Inflammatory macrophage (primary cell): ENCODE measurements at places on chromosomes 2 and 18.

DNA sequence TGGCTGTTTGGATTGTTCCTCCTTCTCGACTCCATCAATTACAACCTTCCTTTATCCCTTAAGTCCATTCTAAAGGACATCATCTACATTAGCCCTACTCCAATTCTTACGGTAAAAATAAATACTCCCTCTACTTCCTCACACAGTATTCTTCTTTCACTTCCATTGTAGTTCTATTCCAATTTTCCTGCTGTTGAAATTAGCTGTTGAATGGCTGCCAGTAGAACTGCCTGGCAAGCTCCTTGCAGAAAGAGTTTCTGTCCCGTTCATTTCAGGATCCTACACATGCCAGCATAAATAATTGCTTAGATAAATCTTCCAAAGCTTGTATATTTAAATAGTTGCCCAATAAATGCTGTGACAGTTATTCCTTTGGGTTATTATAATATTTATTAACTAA lies 459.3 kb upstream of the TRIB2 start:
- no peak for DNase-seq

DNA sequence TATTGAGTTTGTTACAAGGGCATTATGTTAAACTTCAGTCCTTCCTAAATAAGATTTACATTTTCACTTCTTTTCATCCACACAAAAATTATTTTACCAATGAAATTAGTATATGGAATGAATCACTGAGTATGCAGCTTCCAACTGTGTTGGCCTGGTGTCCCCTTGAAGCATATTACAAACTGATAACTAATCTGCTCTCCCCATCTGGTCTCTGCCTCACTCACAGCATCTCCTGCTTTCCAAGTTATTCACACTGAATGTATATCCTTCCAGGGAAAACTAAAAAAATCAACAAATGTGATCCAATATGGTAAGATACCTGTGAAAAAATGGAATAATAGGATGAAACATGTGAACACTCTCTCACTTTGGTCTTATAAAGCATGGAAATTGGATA lies 90.0 kb upstream of the NYAP2 start:
- no peak for DNase-seq

- DNase-seq: no peak
Measured at GRCh38 chr2:2647141-2647541, 316.1 kb upstream of the MYT1L start.

DNA sequence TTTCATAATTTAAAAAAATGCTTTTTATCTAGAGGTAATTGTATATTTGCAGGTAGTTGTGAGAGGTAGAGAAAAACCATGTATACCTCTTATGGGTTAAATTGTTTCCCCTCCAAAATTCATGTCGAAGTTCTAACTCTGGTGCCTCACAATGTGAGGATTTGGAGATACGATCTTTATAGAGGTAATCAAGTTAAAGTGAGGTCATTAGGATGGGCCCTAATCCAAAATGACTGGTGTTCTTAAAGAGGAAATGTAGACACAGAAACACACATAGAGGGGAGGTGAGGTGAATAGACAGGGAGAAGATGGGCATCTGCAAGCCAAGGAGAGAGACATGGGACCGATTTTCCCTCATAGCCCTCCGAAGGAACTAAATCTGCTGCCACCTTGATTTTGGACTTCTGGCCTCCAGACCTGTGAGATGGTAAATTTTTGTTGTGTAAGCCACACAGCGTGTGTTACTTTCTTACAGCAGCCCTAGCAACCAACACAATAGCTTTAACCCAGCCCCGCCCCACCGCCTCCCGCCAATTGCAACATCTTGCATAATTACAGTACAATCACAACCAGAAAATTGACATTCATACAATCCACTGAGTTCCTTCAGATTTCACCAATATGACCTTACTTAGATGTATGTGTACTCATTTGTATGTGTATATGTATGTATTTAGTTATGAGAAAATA lies 208.9 kb downstream of the MIB1 start:
- DNase-seq: no peak

- DNase-seq: no peak
Measured at GRCh38 chr2:199798831-199799580, 52.0 kb downstream of the FTCDNL1 start.

- no peak for DNase-seq
Measured at GRCh38 chr2:121992700-121993099, 237.2 kb downstream of the TSN start.

DNA sequence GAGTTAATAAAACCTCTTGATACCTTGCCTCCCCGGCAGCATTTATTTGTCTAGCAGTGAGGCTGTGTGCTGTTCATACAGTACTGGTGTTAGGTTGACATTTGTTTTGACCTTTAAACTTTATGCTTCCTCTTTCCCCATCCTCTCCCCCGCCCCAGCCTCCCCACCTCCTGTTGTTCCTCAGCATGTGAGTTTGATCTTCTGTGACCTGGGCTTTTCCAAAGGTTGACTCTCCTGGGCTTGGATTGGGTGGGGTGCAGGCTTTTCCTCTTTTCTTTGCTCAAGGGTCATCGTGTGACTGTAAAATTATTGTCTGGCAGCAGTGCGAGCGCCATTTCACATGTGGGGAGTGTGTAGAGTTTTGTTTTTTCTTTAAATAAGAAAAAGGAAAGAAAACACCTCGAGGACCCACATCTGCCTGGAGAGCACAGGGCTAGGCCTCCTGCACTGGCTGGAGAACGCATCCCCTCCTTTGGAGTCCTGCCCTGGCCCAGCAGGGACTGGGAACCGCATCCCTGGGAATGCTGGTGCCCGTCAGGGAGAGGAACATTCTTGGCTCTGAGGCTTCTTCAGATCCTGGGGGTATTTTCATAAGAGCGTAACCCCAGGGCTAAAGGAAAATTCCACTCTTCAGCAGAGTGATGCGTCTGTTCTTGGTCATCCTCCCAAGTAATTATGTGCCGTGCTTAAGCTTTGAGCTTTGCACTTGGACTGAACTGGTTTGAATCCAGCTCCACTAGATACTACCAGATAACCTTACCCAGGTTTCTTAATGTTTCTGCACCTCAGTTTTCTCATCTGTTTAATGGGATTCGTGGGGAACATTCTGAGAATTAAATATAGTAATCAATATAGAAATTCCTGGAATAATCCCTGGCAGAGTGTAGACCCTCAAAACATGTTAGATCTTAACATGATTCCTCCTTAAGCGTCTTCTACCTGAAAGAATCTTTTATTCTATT lies 91.5 kb downstream of the SETBP1 start:
- DNase-seq: peak; percentile 20

DNA sequence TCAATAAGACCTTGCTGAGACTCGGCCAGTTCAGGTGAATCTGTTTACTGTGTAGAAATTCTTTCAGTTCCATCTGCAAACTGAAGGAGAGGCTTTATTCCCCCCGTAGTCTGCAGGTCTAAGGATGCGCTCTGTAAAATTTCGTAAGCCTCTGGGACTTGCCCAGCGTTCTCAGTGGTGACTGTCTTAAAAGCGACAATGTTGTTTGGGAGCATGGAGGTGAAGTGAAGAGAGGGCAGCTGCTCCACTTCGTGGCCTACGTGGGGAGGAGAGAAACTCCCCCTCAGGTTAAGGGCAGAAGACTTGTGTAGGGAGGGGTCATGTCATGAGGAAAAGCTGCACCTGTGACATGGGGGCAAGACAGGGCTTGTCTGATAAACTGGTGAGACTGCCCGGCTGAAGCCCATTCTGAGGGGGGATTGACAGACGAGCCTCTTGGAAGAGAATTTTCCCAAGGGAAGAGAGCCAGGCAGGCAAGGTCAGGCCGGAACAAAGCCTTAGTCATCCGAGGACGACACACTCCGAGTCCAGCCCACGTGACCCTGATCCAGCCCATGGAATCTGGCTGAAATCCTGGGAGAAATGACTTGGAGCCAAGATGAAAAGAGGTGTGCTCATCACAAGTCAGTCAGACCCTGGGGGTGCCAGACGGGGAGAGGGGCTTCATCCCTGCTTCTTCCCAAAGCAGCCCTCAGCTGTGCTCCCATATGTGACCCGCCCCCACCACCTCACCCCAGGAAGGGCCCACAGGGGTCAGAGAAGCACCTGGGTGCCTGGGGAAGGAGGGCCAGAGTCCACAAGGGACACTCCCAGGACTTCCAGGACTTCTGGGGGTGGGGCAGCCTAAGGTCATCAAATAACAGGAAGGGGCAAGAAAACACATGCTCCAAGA lies 88.5 kb upstream of the SH3BP4 start:
- DNase-seq: no peak

- DNase-seq: no peak
Measured at GRCh38 chr2:229273006-229273722, 2.1 kb upstream of the PID1 start.

GRCh38 chr2:221443645-221444044 lies 128.5 kb downstream of the EPHA4 start:
- no peak for DNase-seq

- DNase-seq: no peak
Measured at GRCh38 chr2:222179592-222179991, 119.2 kb downstream of the PAX3 start.

DNA sequence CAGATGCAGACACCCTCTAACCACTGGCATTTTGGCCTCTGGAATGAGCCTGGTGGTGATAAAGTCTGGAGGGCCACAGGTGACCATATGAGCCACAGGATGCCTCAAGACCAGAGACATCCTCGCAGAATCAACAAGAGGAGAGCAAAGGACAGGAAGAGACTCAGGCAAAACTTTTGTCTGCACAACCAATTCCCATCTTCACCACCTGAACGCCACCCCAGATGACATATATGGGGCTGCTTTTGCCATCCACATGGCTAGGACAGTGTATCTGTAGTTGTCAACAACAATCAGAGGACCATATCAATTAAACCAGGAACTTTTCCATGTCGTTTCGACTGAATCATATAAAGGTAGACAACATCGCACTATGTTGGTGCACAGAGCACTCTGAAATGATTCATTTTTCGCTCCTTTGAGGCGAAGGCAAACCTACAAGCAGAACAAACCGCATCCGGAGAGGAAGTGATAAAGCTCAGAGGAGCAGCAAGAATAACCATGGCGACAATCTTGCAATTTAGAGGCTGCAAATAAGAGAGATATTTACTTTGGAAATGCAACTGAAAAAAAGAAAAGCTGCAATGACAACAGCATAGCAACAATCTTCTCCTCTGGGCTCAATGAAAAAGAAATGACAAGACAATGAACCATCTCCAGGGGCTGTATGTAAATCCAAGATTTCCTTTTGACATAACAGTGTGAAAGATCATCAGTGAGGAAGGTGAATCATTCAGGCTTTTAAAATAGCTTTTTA lies 204.5 kb downstream of the ARL4C start:
- peak; percentile 29 for DNase-seq
